ENCODE measurements at places on chromosomes 6 and 20. TPM values are rescaled to one million over a fixed set of nuclear protein-coding genes. Genes with fewer than 3 reads are reported as not detected.

DNA sequence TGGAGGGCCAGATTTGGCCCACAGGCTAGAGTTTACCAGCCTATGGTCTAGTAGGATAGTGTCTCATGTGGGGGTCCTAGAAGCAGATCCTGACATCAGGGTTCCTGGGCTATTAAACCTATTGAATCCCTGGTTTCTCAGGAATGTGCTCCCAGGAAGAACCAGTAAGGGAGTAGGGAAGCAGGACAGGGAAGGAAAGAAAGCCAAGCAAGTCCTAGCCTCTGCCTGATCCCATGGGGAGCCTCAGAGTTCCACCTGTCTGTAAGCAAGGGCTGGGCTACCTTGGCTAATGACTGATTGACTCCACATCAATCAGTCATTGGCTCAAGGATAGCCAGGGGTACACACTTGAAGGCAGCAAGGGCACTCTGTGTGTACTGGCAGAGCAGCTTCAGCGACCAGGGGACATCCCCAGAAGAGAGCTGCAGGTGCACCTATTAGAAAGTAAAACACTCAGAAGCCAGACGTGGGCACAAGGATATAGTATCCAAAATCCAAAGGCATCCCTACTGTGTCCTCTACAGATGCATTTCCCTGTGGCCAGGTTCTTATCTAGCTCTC, 309.5 kb downstream of the TSHZ2 start:
- H3K36me3 ChIP-seq = no peaks in the 10 kb centered on the region
- no peak overlapping the region for H3K27ac ChIP-seq
- H3K27me3 ChIP-seq = no peaks in the 10 kb centered on the region

The DZANK1 gene
- total RNA-seq = 0.79 TPM

- H3K27me3 ChIP-seq = no peaks in the 10 kb centered on the region
- no peak overlapping the region for H3K4me3 ChIP-seq
- H3K4me1 ChIP-seq = no peaks in the 10 kb centered on the region
- no peak for DNase-seq
- no peaks in the 10 kb centered on the region for H3K36me3 ChIP-seq
- no peak overlapping the region for H3K27ac ChIP-seq
Measured at GRCh38 chr6:17354700-17355403, 38.5 kb upstream of the CAP2 start.

The ZNF341 gene
- total RNA-seq = 2.9 TPM

DNA sequence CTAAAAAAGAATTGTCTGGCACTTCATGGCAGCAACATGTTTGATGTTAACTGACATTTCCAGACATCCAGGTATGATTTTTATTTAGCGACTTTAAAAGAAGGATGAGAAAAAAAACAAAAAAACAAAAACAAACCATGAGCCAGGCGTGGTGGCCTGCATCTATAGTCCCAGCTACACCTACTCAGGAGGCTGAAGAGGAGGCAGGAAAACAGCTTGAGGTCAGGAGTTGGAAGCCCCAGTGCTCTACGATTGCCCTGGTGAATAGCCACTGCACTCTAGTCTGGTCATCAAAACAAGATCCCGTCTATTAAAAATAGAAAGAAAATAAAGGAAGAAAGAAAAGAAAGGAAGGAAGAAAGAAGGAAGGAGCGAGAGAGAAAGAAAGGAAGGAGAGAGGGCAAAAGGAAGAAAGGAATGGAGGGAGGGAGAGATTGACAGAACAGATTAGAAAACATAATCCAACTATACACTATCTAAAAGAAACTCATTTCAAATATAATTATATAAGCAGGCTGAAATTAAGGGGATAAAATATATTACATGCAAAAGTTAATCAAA, 141.6 kb downstream of the TRIM27 start:
- peaks cover 8% of the 10 kb centered on the region for H3K27me3 ChIP-seq
- no peak overlapping the region for H3K4me3 ChIP-seq
- no peak for DNase-seq
- H3K4me1 ChIP-seq = no peaks in the 10 kb centered on the region

The ZBP1 gene
- 0.17 TPM for total RNA-seq

GRCh38 chr6:151502499-151502898, 8.7 kb downstream of the CCDC170 start:
- no peaks in the 10 kb centered on the region for H3K27me3 ChIP-seq
- H3K27ac ChIP-seq = no peak overlapping the region
- no peaks in the 10 kb centered on the region for H3K4me1 ChIP-seq
- DNase-seq = no peak
